ENCODE measurements at places on chromosomes 5 and 9.
A peak's percentile ranks its signal among the peaks of the same experiment; 100 is the strongest.

GRCh38 chr9:119722384-119722783 is 353.1 kb upstream of the BRINP1 start:
- no peak for DNase-seq

- no peak for DNase-seq
These were observed 1.5 kb downstream of the WHRN start for GRCh38 chr9:114503522-114504340.

DNA sequence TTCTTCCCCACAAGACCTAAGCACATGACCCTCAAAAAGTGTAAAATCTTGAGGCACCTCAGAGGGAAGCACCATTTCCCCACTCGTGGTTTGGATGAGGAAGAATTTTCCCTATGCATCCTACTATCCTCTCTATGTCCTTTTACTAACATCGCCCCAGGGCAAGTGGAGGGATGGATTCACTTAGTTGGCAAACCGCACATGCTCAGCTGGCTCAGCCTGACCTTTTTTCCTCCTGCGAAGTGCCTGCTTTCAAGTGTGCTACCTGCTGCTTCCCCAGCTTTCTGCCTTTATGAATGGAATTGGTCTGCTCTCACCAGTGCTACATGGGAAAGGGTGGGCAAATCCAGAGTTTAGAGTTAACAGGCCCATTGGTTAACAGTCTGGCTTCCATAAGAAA is 56.6 kb upstream of the IFNK start:
- no peak for DNase-seq

DNA sequence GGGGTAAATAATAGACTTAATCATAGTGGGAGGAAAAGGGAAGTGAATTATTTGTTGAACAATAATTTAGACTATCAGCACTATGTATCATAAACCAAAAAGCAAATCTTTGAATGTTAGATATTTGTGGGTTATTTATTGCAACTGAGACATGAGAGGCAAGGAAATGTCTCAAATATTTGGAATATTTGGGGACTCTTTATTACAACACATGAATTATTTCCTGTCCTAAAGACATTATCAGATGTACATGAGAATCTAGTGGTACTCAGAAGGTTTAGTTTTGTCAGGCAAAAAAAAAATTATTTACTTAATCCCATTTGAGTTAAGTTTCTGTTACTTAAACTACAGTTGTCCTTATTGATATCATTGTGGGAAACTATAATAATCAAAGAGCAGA is 91.1 kb downstream of the TLR4 start:
- DNase-seq = no peak

DNA sequence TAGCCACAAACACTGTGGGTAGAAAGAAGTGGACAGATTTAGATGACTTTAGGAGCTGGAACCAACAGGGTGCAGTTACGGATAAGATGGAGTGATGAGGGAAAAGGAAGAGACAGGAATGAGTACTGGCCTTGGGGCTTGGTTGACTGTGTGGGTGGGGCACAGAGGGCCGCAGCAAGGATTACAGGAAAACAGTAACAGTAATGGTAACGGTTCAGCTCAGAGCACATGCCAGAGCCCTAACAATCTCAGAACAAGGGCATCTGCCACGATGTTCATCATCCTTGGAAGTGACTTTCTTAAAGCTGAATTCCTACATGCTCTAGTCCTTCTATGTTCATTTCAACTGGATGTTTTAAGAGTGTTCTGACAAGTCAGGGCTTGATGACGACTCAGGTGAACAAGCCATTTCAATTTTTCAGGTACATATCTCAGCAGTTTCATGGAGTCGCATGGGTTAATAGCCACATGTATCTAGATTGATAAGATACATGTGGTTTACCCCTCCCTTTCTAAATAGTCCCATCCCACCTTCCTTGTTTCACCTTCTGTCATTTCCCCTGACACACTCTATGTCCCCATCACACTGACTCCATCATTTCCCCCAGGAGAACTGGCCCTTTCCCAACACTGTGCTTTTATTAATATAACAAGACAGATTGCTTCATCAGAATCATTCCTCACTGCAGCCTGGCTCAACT is 65.0 kb downstream of the CEMIP2 start:
- no peak for DNase-seq

- DNase-seq = no peak
These were observed 38.4 kb upstream of the SMIM15 start for GRCh38 chr5:61200582-61201155.

GRCh38 chr9:6355728-6356127 is 27.6 kb downstream of the TPD52L3 start:
- no peak for DNase-seq

DNA sequence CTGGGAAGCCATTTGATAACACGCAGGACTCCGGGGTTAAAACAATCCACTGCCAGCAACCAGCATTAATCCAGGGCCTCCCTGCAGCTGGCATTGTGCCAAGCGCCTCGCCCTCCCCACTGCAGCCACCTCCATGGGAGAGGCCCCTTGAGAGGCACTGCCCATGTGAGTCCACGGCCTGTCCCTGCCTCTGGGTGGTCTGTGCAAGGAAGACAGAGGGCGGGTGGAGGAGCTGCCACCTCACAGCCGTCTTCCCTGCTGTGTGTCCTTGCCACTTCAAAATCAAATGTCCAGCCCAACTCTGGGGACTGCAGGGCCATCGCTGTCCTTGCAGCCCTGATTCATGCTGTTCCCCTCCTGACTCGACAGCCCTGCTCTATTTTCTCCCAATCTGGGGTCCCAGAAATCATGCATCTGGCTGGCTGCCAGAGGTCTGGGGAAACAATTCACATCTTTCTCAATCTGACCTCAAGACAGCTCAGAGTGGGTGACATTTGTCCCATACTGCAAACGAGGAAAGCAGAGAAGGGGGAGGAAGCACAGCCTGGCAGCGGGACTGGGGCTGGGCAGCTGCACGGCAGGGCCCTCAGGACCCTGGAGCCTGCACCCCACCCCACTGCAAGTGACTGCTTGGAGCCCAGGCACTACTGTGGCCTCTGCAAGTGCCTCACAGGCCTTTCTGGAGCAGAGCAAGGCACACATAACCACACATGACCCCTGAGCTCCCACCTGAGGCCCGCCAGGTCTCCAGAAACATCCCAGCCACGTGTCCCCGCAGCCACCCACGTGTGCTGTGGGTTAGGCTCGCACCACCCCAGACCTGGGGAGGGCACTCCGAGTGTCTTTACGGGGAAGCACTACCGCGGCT is 15.7 kb downstream of the BRD3OS start:
- peak; percentile 71 for DNase-seq

DNA sequence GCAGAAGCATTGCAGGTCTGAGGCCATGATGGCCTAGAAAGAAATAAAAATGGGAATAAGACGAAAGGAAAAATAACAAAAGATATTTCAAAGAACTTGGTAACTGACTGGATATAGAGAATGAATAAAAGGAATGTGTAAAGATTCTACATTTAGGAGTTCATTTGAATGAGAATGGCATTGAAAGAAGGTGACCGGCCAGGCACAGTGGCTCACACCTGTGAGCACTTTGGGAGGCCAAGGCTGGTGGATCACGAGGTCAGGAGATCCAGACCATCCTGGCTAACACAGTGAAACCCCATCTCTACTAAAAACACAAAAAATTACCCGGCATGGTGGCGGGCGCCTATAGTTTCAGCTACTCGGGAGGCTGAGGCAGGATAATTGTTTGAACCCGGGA is 8.6 kb downstream of the ZBTB26 start:
- DNase-seq = no peak

GRCh38 chr5:116872986-116873385 is 298.4 kb upstream of the SEMA6A start:
- no peak for DNase-seq

DNA sequence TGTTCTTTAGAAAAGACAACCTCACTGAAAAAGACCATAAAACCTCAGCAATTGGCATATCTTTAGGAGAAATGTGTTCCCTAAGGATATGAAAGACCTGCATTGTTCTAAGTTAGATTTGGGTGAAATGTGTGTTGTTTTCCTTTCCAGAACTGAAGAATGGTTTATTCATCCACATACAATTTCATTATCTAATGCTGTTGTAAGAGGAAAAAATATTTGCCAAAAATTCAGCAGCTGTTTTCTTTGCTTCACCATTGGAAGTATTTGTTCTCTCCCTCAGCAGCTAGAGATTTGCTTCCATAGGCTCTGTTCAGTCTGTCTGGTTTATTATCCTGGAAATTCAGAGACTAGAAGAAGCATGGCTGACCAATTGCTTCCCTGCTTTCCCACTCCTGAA is 150.9 kb downstream of the ISOC1 start:
- DNase-seq = no peak

DNA sequence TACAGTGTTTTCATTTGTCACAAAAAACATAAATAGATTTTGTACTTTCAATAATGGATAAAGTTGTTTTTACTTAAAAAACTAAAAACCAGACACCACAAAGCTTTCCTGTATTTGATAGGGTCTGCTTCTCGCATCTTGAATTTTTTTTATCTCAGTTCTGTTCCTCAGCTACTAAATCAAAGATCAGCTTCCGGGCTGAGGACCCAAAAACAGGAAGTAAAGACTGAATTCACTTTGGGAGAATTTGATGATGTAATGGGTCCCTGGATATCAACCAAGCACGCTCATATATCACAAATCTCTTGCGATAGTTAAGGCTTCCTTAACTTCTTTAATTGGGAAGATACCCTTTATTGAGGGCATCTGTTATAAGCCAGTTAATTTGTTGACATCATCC is 24.1 kb downstream of the ITK start:
- DNase-seq = no peak

- DNase-seq = no peak
These were observed 134.3 kb downstream of the OR2K2 start for GRCh38 chr9:111195766-111196165.

DNA sequence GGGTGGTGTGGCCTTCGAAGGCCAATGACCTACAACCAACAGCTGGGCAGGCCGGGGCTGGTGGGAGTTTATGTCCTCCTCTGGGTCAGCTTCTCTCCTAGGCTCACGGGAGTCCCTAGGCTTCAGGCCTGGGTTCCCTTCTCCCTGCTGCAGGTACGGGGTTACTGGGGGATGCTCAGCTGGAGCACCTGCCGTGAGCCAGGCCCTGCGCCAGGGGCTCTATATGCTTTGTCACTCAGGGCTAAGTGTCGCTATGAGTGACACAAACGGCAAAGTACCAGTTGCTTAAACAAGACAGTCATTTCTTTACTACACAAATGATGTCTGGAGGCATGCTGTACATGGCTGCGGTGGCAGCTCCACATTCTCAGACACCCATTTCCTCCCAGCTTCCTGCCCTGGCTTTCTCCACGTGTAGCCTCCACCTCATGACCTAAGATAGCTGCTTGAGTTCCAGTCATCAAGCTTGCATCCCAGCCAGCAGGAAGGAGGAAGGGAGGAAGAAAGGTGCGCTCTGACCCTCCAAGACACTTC is 22.5 kb upstream of the NINJ1 start:
- no peak for DNase-seq

DNA sequence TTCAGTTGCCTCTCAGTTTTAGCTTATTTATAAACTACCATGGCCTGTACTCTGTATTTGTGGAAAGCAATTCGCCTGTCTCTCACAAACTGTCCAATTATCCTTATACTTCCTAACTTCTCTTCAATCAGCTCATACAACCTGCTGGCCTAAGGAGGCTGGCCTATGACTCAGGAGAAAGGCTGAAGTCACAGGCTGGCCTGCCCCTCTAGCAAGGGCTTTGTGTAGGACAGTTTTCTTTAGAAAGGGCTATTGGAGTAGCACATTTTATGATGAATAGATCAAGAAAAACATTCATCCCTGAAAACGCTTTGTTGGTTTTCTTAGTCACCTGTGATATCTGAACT is 988.7 kb upstream of the ARRDC3 start:
- DNase-seq = no peak

GRCh38 chr9:126519660-126520420 is 93.9 kb upstream of the LMX1B start:
- no peak for DNase-seq

- DNase-seq = no peak
These were observed 76.9 kb downstream of the GHR start for GRCh38 chr5:42500003-42500599.
